Type B pancreatic cell (in vitro differentiated cells): ENCODE measurements at places on chromosomes 12 and 14. TPM values are rescaled to one million over a fixed set of nuclear protein-coding genes. Genes with fewer than 3 reads are reported as not detected.

TUBA1B gene
- total RNA-seq: 664 and 1,458 TPM in 2 replicates

ASCL1 gene
- 7.5 and 10.4 TPM in 2 replicates for total RNA-seq

GRCh38 chr12:15984097-15984800 is 73.1 kb downstream of the DERA start:
- H3K27me3 ChIP-seq: no peaks in the 10 kb centered on the region
- DNase-seq: no peak
- peaks cover 44% of the 10 kb centered on the region for H3K36me3 ChIP-seq
- no peaks in the 10 kb centered on the region for H3K4me1 ChIP-seq

NANOG gene
- total RNA-seq: not detected in 2 replicates

GRCh38 chr12:42128327-42128726 is 16.3 kb downstream of the GXYLT1 start:
- no peaks in the 10 kb centered on the region for H3K27me3 ChIP-seq
- H3K4me1 ChIP-seq: peaks cover 15% of the 10 kb centered on the region
- DNase-seq: no peak

FOXN4 gene
- 2.0 and 2.6 TPM in 2 replicates for total RNA-seq

- H3K36me3 ChIP-seq: no peaks in the 10 kb centered on the region
- H3K4me3 ChIP-seq: no peak overlapping the region
- H3K4me1 ChIP-seq: peaks cover 22% of the 10 kb centered on the region
These were observed 113.5 kb upstream of the EGLN3 start for GRCh38 chr14:34064349-34064748.

DNA sequence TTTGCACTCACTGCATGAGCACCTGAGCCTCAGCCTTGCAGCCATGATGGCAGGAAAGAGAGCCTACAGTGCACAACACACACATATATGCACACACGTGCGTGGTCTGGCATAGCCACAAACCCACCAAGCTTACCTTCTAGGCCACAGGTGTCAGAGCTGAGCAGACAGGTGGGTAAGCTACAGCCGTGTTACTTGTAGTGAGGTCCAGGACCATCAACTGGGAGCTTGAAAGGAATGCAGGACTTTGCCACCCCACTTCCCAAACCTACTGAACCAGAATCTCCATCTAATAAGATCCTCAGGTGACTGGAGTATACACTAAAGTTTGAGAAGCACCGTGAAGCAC is 2.7 kb downstream of the ASIC1 start:
- H3K27me3 ChIP-seq: peaks cover 48% of the 10 kb centered on the region
- peak overlapping the region; percentile 60 for H3K4me3 ChIP-seq
- DNase-seq: no peak
- H3K27ac ChIP-seq: peak overlapping the region; percentile 41
- peaks cover 18% of the 10 kb centered on the region for H3K4me1 ChIP-seq
- H3K36me3 ChIP-seq: peaks cover 7% of the 10 kb centered on the region

- H3K27ac ChIP-seq: peak overlapping the region; percentile 11
- no peak for DNase-seq
- H3K36me3 ChIP-seq: peaks cover 4% of the 10 kb centered on the region
- no peaks in the 10 kb centered on the region for H3K27me3 ChIP-seq
- H3K4me3 ChIP-seq: no peak overlapping the region
These were observed 80.9 kb downstream of the DENND5B start for GRCh38 chr12:31510034-31510433.
